ENCODE measurements at places on chromosomes 5 and 9. TPM values are rescaled to one million over a fixed set of nuclear protein-coding genes. Genes with fewer than 3 reads are reported as not detected.

- DNase-seq: no peak
These were observed 312.0 kb downstream of the CDK5RAP2 start for GRCh38 chr9:120267929-120268328.

GRCh38 chr5:103909391-103909790 is 346.8 kb upstream of the NUDT12 start:
- DNase-seq: no peak

DNA sequence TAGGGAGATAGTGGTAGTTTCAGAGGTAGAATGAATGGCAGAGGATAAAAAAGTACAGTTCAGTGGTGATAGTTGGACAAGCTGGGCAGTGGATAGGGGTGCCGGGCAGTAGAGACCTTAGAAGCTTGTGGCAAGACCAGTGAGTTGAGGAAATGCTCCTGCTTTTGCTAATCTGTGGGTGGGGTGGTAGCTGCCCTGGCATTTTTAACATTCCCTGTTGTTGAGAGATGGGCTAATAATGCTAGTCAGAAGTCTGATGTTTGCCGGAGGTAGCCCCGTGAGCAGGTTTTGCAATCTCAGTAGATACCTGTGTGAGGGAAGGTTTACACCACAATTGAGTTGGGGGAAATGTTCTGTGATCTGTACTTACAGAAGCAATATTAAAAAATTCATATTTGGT is 91.1 kb downstream of the TRIO start:
- DNase-seq: no peak

The PKD2L2 gene
- total RNA-seq: not detected
